ENCODE measurements at places on chromosomes 7 and 10.

DNA sequence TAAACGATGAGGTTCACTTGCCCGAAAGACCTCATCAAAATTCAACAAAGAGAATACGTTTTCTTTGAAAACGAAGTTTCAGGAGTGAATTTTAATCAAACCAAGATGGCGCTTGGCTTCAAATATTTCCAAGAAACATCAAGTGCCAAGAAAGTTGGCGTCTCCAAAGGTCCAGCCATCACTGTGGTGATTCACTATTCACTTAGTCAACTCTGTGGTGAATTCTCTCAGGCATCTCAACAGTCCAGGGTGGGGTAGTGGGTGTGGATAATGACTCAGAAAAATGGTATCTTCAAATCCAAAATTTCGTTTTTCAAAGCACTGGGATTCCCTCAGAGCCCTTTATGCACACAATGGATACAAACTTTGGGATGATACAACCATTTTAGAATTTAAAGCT is 133.1 kb downstream of the SVIL start:
- no peak for DNase-seq

- DNase-seq = no peak
These were observed 17.1 kb upstream of the PRRT4 start for GRCh38 chr7:128378637-128379036.

GRCh38 chr10:96639899-96640298 is 53.1 kb upstream of the TM9SF3 start:
- no peak for DNase-seq

DNA sequence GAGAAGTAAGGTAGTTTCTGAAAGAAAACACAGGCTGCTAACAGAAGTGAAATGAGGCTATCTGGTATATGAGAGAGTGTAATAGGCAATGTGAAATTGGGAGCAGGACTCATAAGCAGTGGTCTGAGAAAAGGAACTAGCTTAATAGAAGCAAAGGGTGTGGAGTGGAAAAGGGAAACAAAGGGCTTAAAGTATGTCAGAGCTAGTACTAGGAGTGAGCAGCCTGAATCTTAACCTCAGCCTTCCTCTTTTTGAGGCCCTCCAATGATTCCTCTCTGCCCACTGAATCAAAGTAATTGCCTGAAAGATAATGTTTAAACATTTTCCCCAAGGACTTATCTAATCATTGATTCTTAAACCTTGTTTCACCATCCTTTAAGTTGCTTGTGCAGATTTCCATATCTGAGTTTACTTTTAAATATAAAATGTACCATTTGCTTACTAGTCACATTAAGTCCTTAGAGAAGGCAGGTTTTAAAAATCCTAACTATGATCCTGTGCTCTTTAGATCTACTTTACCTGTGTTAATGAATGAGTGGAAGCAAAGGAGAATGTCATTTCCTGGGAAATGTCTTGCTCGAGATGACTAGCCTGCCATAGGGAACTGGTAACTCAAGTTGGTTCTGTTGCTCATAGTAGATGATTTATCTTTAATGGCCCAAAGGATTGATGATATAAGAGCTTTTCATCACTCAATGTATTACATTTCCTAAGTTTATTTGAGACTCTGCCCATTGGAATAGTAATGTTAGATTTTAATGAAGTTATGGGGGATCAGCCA is 155.0 kb downstream of the SKAP2 start:
- DNase-seq = no peak

- DNase-seq = no peak
These were observed 915.8 kb downstream of the XPNPEP1 start for GRCh38 chr10:109007514-109007913.

DNA sequence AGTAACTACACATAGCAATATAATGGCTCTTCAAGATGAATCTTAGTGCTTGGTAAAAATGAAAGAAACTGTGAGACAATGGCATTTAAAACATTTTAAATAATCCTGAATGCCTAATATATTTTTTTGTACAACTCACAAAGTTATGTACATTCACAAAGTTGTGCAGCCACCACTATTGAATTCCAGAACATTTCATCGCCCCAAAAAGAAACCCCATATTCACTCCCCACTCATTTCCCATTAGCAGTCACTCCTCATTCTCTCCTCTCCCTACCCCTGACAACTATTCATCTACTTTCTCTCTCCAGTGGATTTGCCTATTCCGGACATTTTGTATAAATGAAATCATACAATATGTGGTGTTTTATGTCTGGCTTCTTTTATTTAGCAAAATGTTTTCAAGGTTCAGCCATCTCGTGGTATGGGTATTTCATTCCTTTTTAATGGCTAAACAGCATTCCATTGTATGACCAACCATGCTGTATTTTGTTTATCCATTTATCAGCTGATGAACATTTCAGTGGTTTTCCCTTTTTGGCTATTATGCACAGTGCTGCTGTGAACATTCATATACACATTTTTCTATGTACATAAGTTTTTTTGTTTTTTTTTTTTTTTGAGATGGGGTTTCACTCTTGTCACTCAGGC is 34.7 kb downstream of the ENTPD7 start:
- DNase-seq = no peak

DNA sequence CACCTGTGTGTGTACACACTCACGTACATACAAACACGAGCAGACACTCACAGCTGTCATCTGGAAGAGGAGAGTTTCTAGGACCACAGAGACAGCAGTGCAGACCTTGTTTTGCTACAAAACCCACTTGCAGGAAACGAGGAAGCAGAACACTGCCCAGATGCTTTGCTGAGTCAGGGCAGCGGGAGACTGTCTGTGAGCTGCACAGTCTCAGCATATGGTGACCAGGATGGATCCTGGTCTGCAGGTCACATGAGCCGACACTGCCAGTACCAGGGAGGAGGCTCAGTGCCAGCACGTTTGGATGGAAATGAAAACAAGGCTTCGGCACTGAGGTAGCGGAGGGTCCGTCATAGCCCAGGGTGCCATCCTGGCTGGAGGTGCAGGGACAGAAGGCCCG is 117.6 kb upstream of the DPP6 start:
- DNase-seq = no peak

DNA sequence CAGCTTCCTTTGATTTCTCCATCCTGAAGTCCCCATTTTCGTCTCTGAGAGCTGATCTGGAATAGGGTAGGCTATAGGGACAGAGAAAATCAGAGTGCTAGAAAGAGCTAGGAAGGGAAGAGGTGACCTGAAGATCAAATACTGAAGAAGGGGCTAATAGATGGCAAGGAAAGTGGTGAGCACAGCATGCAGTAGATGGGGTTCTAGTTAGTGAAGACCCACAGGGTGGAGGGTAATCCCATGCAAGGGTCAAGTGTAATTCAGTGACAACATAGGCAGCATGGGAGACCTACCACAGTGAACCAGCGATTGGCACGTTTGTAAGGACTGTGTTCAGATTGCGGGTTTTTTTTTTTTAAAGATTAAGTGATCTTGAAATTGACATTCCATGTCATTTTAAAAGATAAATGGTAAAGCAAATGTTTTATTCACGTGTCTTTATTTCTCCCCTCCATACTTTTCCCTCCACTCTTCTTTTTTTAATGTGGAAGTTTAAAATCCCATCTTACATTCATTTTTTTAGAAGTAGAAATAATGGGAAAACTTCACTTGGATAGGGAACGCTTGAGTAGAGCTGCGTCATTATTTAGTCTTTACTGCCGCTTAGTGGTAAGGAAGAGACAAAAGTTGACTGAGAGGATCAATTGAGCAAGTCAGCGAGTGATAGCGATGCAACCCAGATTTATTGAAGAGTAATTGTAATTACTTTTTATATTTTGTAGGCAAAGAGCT is 21.0 kb upstream of the ABI1 start:
- no peak for DNase-seq

DNA sequence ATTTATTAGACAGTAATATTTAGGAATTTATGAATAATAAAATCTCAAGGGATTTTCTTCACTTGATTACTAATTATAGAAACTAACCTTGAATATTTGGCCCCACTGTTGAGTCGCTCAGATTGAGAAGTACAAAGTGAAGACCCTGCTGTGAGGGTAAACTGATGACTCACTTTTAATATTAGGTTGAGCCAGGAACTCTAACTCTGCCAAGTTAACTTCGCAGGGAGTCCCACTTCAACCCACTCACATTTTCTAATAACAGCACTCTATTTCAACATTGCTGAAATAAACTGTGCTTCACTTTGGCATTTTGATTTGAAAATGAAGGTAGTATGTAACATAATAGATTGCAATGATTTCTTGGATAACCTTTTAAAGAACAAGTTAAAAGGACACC is 200.7 kb downstream of the POLR1F start:
- no peak for DNase-seq

DNA sequence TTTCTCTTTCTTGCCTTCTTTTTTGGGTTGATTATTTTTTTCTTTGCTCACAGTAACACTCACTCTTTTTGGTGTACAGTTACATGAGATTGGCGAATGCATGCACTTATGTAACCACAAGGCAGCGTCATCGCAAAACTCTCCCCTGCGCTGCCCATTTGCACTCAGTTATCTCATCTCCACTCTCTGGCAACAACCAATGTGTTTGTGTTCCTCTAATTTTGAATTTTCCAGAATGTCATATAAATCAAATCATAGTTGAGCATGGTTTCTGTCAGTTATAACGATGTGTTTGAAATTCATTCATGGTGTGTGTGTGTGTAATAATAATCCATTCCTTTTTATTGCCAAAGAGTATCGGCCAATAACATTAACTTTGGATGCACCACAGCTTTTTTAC is 23.0 kb upstream of the IGFBP3 start:
- no peak for DNase-seq

DNA sequence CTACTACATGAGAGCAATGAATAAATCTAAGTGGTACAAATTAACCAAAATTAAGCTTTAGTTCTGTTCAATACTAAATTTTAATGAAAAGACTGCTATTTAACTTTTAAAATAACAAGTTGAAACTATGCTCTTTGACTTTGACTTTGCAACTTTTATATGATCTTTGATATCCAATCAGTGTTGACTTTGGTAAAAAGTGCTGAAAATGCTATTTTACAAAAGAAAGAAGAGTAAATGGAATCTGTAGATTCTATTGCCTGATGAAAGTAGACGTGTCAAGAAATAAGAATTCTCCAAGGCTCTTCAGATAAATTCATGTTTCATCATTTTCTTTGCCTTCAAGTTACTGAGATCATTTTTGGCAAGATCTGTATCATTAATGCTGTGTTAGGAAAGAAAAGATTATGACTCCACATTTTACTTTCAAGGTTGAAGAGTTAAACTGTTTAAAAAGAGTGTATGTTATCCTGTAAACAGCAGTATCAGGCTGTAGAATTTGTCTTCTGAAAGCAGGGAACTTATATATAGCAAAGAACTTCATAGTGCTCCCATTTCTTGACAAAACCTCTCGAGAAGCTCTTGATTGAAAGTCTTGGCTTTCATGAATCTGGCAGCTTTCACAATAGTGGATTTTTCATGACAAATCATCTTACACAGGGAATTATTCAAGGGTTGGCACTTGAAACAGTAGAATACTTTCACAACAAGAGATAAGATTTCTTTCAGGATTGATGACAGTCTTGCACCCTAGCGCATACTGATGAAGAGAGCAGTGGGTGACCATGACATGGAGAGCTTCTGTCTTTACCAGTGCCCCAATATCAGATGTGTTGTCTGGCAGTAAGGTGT is 72.1 kb downstream of the PTEN start:
- DNase-seq = no peak

Data from ovary (tissue), 10 donors.